ENCODE measurements at places on chromosomes 5 and 9.
A peak's percentile ranks its signal among the peaks of the same experiment; 100 is the strongest.

- DNase-seq = no peak
Observed at GRCh38 chr5:18876565-18876964, 1111.4 kb downstream of the CDH18 start.

DNA sequence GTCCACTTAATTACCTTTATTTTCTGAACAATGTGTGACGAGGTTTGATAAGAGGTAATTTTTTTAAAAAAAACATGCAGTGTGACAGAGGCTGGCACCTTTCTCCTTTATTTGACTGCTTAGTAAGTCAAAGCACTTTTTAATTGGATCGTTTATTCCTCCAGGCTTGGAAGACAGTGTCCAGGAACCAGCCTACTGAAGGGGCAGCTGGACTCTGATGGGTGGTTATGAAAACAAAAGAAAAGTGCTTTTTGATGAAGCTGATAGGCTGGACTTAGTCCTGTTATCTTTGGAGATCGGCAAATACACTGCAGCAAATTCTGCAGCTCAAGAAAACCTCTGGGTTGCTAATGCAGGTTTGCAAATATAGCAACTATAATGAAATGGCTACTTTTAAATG lies 141.7 kb downstream of the DCP2 start:
- no peak for DNase-seq

- no peak for DNase-seq
Observed at GRCh38 chr5:180647465-180647864, 1.9 kb downstream of the FLT4 start.

DNA sequence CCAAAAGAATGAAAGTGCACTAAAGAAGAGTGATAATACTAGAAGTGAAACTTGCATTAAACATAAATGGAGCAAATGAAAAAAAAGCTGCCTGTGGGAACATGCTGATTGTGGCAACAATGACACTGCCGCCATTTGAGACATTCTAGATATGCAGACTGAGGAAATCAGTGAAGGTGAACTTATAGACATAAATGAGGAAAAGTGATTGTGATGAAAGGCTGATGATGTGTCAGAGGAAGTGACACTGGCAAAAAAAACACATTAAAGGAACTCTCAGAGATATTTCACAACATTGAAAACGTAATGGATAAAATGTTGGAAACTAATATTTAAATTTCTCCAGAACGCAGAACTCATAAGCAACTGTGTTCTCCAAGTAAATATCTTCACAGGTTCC lies 1.2 kb downstream of the ERCC8 start:
- DNase-seq = peak; percentile 78

DNA sequence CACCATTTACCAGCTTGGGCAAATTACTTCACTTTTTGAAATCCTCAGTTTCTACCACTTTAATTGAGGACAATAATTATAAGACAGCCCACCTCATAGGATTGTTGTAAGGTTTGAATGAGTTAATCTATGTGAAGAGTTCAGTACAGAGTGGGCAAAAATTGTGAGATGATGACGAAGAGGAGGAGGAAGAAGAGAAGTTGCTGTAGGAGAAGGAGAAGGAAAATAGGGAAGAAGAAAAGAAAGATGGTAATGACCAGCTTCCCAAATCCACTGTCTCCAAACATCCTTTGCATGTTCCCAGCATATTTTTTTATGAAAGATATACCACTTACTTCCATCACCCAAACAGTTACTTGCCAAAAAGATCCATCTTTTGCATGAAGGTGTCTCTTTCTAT lies 291.2 kb downstream of the EBF1 start:
- no peak for DNase-seq

DNA sequence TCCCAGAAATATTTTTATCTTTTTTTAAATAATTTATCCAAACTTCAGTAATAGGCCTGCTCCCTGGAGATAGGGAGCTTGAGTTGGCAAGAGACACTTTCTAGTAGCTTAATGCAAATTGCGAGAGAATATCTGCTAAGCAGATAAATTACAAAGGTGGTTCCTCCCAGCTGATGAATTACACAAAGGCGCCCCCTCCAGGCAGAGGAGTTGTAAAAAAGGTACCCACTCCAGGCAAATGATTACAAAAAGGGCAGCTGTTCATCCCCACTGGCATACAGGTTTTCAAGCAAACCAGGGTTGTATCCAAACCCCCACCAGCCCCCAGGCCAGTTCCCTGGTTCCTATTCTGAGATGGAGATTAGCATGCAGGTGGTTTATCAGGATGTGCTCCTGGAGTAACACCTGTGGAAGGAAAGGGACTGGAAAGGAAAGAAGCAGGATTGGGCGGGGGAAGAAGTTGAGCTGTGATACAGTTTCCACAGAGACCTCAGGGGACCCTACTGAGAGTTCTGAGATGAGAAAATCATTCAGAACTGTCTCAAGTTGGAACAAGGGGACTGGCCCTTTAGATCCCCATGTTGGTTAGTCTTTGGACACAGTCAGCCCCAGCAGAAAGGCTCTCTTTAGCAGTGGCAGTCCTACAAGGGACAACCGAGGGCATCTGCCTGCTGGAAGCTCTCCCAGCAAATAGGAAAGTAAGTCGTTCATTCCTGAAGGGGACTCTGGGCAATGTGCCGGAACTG lies 25.5 kb downstream of the ESM1 start:
- no peak for DNase-seq

DNA sequence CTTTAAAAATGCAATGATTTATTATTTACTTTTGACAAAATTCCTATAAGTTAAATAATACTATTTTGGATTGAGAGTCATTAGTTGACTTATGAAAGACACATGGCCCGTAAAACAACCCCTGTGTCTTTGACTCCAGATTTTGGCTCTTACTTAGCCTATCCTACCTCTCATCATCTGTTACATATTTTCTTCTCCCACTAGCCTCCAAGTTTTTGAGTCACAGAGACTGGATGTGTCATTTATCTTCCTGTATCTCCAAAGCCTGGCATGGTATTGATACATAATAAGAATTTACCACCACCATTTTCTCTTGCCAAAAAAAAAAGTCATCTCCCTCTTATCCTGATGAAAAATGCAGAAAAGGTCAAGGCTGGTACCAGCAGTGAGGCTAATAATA lies 99.9 kb downstream of the GABRB2 start:
- no peak for DNase-seq

DNA sequence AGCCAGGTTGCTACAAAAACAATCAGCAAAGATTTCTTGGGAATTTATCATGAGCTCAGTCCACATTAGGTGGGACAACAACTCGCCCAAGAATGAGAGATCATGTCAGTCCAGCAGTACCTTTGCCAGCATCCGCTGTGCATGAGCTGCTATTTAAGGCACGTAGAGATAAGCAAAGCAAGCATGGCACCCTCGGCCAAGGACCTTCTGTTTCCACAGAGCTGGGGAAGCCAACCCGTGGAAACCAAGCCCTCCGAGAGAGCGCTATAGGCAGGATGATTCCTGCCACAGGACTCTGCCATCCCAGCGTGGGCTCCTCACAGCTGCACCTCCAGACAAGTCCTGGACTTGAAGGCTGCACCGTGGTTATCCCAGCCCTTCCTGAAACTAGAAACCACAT lies 189.5 kb upstream of the PPP1R26 start:
- DNase-seq = no peak

DNA sequence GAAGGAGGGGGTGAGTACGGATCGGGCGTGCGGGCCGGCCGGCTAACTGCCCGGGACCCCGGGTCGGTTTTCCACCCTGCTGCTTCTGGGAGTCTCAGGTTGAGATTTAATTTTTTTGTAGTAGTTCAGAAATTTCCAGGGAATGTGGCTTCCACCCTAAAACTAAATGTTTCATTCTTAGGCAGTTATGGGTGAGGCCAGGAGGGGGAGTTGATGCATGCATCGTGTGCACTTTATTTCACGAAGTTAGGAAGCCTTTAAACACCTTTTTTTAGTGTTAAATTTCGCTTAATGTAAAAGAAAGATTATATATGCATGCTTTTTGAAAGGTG lies 905 bp downstream of the CDK9 start:
- DNase-seq = no peak

- DNase-seq = no peak
Observed at GRCh38 chr5:33477816-33478215, 37.1 kb downstream of the TARS1 start.

DNA sequence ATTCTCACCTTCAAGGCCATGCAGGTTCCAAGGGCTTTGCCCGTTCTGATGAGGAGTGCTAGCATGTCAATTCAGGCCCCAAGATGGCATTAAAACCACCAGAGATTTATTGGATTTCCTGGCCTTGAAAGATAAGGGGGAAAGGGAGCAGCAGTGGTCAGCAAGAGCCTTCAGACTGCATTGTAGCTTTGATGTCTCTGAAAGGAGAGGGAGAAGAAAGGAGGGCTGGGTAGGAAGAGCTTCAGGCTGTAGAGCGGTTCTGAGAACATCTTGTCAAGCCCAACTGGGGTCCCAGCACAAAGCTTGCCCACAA lies 41.8 kb upstream of the FGF1 start:
- no peak for DNase-seq

GRCh38 chr9:27638716-27639115 lies 65.4 kb upstream of the C9orf72 start:
- DNase-seq = no peak

DNA sequence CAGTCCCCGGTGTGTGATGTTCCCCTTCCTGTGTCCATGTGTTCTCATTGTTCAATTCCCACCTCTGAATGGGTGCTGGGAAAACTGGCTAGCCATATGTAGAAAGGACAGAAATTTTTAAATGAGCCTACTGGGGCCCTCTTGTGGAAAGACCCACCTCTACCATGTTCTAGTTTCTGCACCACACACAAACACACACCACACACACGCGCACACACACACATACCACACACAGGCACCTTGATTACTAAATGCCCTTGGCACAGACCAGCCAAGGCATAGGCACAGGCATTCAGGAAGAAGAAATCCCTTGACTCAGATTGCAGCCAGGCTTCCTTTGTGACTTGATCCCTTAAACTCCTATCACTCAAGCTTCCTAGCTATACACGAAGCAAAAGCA lies 60.5 kb downstream of the SIL1 start:
- no peak for DNase-seq

DNA sequence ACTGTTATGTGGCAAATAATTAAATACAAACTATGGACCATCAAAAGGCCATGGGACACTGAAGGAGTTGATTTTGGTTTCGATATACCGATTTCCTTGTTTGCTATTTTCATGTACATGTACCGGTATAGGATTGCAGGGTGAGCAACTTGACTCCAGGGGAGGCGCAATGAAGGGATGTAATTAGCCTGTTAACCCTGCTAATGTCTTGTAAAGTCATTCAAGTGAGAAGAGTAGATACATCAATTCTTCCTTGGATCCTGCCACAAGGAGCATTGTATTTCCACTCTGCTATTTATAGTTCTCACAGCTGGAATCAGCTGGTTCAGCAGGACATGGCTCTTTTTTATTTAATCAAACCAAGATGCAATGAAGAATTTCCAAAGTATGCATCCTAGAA lies 102.0 kb downstream of the STK32A start:
- DNase-seq = no peak

DNA sequence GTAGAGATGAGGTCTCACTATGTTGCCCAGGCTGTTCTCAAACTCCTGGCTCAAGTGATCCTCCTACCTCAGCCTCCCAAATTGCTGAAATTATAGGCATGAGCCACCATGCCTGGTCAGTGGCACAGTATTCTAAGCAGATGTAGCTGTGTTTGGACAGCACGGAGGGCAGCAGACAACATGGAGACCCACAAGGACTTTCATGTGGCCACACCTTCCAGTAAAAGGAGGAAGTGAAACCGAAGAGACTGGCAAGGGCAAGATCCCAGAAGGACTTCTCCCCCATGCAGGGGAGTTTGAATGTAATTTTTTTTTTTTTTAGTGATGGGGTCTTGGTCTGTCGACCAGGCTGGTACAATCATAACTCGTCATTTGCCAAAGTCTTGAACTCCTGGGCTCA lies 172.2 kb downstream of the TRPM3 start:
- DNase-seq = no peak

DNA sequence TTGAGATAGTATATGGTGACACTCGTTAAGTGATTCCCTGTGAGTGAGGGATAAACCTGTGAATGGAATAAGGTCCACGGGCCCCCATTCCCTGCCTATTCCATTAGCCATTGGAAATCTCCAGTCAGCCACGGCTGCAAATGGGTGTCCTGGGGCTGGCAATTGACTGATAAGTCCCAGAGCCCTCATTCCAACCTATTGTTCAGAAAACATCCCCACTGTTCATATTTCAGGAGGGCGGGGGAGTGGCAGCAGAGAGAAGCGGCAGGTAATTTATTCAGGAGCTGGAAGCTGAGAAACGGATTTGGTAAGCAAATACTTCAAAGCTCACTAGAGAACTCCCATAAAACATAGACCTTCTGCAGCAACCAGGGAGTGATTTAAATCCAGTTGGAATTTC lies 42.0 kb downstream of the TMEM174 start:
- no peak for DNase-seq

GRCh38 chr9:128887914-128888350 lies 6.0 kb downstream of the LRRC8A start:
- no peak for DNase-seq

GRCh38 chr9:89413963-89414638 lies 83.8 kb downstream of the SEMA4D start:
- DNase-seq = no peak

DNA sequence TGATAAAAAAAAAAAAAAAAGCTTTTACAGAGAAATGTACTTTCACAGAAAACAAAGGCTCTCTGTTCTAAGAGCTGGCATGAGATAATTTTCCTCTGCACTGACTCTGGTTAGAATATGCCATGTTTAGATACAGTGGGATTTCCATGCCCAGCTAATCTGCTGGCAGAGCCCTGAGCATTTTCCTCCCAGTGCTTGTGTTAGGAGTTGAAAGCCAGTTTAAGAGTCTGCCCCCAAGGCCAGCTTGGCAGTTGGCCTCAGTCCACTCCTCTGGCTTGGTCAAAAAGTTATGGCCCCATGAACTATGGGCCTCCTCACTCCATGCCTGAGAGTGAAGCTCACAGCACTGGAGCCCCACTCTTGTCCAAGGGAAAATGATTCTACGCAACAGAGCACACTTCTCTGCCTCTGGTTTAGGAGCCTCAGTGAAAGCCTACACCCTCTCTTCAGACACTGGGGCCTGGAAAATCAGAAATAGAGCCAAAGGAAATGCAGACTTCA lies 21.9 kb downstream of the MOCS2 start:
- no peak for DNase-seq

DNA sequence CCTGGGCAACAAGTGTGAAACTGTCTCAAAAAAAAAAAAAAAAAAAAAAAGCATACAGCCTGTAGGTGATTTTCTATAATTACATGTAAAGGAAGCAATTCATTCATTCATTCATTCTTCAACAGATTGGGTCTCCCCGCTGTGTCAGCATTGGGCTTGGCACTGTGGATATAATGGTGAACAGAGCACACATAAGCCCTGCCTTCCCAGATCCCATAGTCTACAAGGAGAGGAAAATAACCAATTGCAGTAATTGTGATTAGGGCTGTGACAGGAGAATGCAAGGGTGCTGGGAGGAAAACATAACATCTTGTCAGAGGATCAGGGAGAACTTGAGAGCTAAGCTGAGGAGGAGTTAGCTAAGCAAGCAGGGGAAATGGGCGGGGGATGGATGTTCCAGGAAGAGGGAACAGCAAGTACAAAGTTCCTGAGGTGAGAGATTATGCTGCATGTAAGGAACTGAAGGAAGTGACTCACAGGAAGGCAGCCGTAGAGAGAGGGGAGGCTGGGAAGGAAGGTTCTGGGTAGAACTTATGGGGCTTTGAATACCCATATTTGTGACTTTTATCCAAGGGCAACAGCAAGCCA lies 24.0 kb upstream of the KLF9 start:
- no peak for DNase-seq

GRCh38 chr5:143613329-143613728 lies 198.6 kb upstream of the HMHB1 start:
- no peak for DNase-seq

Measured in CD14-positive monocyte (primary cell).